Esophagus mucosa (tissue), 1 donor: ENCODE measurements at places on chromosomes 6 and 20.

DNA sequence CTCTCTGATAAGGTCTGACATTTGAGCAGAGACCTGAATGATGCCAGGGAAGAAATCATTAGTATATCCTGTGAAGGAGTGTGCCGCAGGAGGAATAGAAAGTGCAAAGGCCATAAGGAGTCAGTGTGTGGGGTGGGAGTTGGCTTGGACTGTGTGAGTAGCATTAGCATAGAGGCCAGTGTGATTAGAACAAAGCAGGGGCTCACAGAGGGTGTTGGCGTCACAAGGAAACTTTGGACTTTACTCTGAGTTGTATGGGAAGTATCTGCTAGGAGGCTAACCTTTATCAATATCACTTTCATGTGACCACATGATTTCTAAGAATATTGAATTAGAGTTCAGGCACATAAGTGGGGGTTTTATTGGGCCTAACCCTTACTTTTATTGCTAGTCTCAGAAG, 12.1 kb downstream of the TMEM200A start:
- ATAC-seq: no peak

DNA sequence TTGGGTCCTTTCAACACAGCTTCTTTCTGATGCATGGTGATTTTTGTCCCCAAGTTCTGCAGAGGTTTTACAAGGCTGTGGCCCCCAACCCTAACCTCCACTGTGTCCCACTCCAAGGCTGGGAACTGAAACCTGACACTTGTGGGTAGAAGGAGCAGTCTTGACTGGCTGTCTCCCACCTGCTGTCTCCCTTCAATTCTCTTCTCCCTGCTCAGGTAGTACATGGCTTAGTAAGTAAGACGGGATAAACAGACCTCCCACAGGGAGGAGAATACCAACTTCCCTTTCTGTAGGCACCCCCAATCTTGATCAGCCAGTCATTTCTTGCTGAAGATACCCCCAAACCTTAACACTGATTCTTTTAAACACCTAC, 25.0 kb downstream of the TGM6 start:
- no peak for ATAC-seq

DNA sequence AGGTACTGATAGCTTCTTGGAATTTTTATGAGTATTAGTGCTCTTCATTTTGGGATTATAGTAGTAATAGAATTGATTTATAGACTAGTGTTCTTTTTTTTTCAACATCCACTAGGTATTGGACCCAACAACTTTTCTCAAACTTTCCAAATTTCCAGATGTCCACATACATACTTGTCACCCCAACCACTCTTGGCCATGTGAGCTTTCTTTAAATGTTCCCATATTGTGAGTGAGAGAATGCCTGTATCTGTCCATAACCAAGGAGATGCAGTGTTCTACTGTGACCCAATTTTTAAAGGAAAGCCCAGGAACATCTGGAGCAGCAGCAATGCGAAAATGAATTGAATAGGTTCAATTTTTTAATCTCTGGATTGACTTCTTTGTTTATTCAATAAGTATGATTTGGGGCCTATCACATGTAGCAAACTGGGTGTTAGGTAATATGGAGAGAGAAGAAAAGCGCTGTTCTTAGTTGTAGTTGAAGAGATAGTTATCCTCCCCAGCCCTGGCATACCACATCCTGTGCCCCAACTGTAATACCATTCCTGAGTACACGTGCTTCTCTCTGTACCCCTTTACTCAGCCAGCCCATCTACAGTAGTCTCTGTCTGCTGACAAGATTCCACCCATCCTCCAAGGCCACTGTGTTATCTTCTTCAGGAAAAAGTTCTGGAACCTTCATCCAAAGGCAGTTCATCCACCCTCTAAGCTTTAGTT, 116.8 kb upstream of the SUPT3H start:
- no peak for ATAC-seq

DNA sequence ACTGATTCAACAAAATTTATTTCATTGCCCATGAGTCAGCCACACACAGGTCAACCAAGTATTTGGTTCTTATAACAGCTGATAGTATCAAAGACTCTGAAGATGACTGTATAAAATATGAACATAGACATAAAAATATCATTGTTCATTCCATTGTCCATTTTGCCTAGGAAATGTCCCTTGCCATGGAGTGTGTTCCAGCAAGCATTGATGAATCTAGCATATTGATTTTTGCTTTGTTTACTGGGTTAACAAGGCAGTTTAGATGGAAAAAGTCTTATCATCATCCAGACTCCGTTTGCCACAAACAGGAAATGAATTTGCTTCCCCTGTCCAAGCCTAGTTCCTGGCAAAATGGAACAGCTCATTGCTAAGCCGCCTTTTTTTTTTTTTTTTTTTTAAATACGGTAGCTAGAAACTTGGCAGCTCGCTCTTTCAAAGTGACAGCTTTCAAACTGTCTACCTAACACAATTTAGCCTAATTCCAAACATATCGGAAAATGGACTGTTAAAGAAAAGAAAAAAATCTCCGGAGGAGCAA, 7.5 kb downstream of the F13A1 start:
- no peak for ATAC-seq

GRCh38 chr6:159985296-159985945, 16.5 kb downstream of the IGF2R start:
- no peak for ATAC-seq

DNA sequence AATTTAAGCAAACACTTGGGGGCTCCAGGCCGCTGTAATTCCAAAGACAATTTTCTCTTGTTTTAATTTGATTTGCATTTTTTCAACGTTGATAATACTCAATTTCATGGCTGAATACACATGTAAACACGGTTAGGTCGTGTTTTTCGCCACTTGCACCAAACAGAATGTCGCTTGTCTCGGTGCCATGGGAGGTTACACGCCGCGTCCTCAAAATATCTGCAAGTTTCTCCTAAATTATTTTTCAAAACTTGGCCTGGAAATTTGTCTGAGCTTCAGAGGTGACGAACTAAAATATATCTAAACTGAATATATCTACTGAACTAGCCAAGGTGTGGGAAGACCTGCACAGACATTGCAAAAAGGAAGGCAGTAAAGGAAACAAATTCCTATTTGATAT, 15.0 kb downstream of the FOXA2 start:
- no peak for ATAC-seq

DNA sequence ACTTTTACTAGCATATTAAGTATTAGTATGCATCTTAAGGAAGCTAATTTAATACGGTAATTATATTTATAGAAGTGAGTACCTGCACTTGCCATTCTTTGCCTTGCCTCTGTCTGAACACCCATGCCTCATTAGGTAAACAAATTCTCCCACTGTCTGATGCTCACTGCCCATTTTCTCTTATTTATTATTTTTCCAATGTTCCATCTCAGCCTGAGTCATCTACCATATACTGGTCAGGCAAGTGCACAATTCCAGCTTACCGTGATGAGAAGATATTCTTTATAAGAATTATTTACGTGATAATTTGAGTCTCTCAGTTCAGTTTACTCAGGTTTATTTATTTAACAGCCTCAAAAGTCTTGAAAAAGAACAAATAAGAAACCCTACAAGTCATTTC, 619.2 kb upstream of the EYS start:
- no peak for ATAC-seq

DNA sequence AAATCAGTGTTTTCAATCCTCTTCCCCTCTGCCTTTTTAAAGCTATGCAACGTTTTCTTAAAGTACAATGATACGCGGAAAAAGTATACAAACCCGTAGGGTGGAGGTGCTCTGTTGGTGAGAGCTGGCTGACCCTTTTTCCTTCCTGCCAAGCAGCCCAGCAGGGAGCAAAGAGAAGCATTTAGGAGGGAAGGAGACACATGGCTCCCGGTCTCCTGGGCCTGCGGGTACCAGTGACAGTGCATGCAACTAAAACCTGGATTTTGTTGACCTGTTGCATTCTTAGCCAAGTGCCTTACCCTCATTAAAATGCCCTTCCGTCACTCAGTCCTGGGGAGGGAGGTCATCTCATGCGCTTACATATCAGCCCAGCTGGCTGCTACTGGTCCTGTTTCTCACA, 87.2 kb downstream of the SLX4IP start:
- no peak for ATAC-seq

DNA sequence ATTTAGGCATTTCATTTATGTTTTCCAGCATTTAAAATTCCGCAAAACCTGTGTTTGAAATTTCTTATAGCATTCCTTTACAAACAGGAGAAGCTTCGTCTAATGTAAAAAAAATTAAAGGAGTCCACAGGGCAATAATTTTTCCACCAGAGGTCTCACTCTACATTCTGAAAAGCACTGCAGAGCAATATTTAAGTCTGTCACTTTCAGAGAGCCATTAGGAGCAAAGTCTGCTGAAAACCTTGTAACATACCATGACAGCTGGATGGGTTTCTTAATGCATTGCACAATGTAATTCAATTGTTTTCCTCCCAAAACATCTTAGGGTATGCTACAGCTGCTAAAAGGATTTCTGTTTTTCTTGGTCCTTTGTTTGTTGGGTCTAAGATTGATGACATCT, 18.0 kb downstream of the BAG2 start:
- no peak for ATAC-seq

DNA sequence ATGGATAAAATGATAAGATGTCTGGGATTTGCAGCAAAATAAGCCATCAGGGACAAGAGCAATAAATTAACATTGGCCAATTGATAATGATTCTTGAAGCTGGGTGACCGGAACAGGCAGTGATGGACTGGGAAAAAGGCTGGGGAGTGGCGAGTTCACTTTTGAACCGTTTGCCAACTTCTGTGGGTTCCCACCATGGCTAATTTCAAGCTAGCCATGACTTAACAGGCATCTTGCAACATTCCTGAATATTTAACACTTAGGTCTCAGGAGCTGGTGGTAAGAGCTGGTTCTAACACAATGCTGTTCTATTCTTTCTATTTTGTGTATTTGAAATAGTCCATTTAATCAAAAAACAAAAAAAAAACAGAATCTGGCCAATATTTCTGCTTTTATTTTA, 37.6 kb upstream of the CD83 start:
- ATAC-seq: no peak

DNA sequence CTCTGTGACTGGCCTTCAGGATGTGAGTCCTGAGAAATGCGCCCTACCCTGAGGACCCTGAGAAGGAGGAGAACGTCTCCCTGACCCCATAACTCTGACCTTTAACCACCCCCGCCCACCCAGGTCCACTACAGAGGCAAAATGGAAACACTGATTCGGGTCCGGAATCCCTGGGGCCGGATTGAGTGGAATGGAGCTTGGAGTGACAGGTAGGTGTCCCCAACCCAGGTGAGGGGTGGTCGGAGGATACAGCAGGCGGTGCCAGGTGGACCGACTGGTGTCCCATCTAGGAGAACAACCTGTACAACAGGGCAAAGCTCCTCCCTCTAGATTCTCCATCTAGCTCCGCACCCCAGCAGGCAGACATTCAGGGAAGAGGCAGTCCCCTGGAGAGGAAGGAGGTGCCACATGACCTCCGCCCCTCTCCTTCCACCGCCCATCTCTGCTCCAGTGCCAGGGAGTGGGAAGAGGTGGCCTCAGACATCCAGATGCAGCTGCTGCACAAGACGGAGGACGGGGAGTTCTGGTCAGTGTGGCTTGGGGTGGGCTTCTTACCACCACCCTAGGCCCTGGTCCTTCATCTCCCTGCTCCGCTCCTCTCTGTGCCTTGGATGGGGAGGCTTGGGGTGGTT, 17.6 kb downstream of the CAPN11 start:
- no peak for ATAC-seq

DNA sequence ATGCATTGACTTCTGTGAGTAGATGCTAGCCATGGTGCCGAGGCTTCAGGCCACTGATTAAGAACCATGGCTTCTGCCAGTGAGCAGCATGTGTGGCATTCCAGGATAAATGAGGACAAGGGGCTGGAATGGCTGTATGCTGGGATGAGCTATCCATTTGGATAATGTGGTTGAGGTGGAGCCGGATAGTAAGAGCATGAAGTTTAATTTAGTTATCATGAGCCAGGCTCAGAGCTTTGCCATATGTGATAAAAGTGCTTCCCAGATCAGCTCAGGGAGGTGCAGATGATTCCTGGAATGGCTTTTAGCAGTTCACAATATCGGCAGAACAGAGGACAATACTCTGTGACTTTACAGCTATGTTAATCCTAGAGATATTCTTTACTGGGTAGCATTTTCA, 34.6 kb upstream of the RNF8 start:
- no peak for ATAC-seq

GRCh38 chr20:48841875-48842529, 14.2 kb upstream of the PREX1 start:
- no peak for ATAC-seq

DNA sequence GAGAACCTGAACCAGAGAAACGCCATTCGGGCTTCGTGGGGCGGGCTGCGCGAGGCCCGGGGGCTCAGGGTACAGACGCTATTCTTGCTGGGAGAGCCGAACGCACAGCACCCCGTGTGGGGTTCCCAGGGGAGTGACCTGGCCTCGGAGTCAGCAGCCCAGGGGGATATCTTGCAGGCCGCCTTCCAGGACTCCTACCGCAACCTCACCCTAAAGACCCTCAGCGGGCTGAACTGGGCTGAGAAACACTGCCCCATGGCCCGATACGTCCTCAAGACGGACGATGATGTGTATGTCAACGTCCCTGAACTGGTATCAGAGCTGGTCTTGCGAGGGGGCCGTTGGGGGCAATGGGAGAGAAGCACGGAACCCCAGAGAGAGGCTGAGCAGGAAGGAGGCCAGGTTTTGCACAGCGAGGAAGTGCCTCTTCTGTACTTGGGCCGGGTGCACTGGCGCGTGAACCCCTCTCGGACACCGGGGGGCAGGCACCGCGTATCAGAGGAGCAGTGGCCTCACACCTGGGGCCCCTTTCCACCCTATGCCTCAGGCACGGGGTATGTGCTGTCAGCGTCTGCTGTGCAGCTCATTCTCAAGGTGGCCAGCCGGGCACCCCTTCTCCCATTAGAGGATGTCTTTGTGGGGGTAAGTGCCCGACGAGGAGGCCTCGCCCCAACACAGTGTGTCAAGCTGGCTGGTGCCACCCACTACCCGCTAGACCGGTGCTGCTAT, 904 bp downstream of the B3GALT4 start:
- peak; percentile 3 for ATAC-seq

- no peak for ATAC-seq
These were observed 29.0 kb downstream of the JARID2 start for GRCh38 chr6:15274692-15275387.

DNA sequence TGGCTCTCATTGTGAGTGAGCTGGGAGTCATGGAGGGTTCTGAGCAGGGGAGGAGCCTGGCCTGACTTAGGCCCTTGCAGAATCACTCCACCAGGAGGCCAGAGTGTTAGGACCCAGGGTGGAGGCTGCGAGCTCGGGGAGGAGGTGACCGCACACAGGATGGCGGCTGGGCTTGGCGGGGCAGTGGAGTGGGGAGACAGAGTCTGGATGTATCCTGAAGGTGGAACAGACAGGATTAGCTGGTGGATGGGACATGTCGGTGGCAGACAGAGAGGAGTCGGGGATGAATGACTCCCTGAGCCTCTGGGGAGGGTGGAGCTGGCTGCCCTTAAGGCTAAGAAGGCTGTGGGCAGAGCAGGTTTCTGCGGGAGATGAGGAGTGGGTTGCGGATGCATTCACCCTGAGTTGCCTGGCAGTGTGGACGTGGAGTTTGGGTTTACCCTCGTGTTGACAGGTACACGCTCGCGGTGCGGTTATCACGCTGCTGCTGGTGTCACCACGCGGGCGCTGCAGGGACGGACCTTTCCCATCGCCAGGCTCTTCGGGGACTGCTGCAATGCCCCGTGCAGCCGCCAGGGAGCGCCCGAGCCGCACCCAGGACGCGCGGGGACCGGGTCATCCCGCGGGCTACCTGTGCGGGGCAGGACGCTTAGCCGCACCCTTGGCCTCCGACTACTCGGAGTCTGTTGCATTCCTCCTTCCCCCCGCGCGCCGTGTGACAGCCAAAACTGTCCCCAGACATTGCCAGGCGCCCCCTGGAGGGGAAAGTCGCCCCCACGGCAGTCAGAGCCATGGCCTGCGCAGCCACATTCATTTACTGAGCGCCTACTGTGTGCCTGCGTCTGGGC, 43.0 kb upstream of the PTGIS start:
- peak; percentile 85 for ATAC-seq
